ENCODE measurements at places on chromosomes 5 and 9. TPM values are rescaled to one million over a fixed set of nuclear protein-coding genes. Genes with fewer than 3 reads are reported as not detected.

GRCh38 chr5:127860291-127860690, 157.1 kb downstream of the CCDC192 start:
- DNase-seq = no peak
- H3K36me3 ChIP-seq = no peaks in the 10 kb centered on the region
- H3K27me3 ChIP-seq = no peaks in the 10 kb centered on the region
- no peak overlapping the region for H3K27ac ChIP-seq
- no peak overlapping the region for H3K4me3 ChIP-seq
- peaks cover 2% of the 10 kb centered on the region for H3K4me1 ChIP-seq

DNA sequence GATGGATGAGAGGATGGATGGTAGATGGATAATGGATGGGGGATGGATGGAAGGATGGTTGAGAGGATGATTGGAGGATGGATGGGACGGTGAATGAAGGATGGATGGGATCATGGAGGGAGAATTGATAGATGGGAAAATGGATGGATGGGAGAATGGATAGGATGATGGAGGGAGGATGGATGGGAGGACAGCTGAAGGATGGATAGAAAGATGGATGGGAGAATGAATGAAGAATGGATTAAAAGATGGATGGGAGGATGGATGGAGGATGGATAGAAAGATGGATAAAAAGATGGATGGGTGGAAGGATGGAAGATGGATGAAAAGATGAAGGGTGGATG, 218.3 kb upstream of the IER5L start:
- H3K27me3 ChIP-seq = no peaks in the 10 kb centered on the region
- no peak overlapping the region for H3K4me3 ChIP-seq
- no peak overlapping the region for H3K27ac ChIP-seq
- no peaks in the 10 kb centered on the region for H3K36me3 ChIP-seq

Gene CCNJL
- total RNA-seq = not detected

GRCh38 chr9:125341566-125341965, 79.9 kb downstream of the GAPVD1 start:
- no peak overlapping the region for H3K27ac ChIP-seq
- H3K4me3 ChIP-seq = no peak overlapping the region
- no peaks in the 10 kb centered on the region for H3K4me1 ChIP-seq
- no peak for DNase-seq

GRCh38 chr9:129906298-129906697, 71.0 kb downstream of the USP20 start:
- H3K4me1 ChIP-seq = peaks cover 28% of the 10 kb centered on the region
- H3K27me3 ChIP-seq = no peaks in the 10 kb centered on the region
- no peak overlapping the region for H3K4me3 ChIP-seq
- peak overlapping the region; percentile 42 for H3K27ac ChIP-seq
- peaks cover 74% of the 10 kb centered on the region for H3K36me3 ChIP-seq

Gene FIBCD1
- total RNA-seq = not detected

DNA sequence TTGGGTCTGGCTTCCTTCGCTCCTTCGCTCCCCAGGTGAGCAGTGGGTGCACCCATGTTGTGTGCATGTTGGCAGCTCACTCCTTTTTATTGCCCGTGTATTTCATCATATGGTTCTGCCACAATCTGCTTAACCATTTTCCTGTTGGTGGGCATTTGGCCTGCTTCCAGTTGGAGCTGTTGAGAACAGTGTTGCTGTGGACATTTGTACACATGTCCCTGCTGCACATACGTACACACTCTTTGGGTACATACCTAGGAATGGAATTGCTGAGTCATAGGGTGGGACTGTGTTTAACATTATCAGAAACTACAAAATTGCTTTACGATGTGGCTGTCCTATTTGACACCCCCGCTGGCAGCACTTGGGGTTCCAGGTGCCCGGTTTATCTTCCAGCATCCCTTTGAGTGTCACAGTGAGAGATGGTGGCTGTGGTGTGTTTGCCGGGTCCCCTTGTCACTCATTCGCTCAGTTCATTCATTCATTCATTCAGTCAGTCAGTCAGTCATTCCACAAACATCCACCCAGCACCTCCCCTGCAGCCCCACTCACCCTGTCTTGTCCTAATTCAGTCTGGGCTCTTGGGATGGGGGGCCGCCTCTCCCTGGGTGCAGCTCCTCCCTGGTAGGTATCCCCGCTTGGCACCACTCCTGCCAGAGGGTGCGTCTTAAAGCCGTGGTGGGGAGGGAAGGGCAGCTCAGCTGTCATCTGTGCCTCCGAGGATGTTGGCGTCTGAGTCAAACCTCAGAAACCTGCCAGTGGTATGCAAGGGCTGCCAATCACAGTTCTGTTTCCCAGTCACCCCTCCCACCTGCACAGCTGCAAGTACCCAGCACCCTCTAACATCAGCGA, 7.9 kb upstream of the FIBCD1 start:
- peaks cover 26% of the 10 kb centered on the region for H3K27me3 ChIP-seq
- no peaks in the 10 kb centered on the region for H3K4me1 ChIP-seq
- H3K27ac ChIP-seq = no peak overlapping the region
- H3K36me3 ChIP-seq = no peaks in the 10 kb centered on the region

GRCh38 chr5:43674536-43674935, 71.6 kb downstream of the NNT start:
- no peak overlapping the region for H3K4me3 ChIP-seq
- no peak overlapping the region for H3K27ac ChIP-seq
- H3K4me1 ChIP-seq = peaks cover 16% of the 10 kb centered on the region

- no peak overlapping the region for H3K27ac ChIP-seq
- H3K4me3 ChIP-seq = no peak overlapping the region
- peaks cover 3% of the 10 kb centered on the region for H3K4me1 ChIP-seq
- peaks cover 3% of the 10 kb centered on the region for H3K27me3 ChIP-seq
- DNase-seq = no peak
Observed at GRCh38 chr5:150809363-150809762, 30.8 kb downstream of the SMIM3 start.

- no peak overlapping the region for H3K4me3 ChIP-seq
- no peaks in the 10 kb centered on the region for H3K4me1 ChIP-seq
- no peaks in the 10 kb centered on the region for H3K36me3 ChIP-seq
- H3K27me3 ChIP-seq = no peaks in the 10 kb centered on the region
- H3K27ac ChIP-seq = no peak overlapping the region
Observed at GRCh38 chr5:99589424-99589823, 660.6 kb upstream of the CHD1 start.

DNA sequence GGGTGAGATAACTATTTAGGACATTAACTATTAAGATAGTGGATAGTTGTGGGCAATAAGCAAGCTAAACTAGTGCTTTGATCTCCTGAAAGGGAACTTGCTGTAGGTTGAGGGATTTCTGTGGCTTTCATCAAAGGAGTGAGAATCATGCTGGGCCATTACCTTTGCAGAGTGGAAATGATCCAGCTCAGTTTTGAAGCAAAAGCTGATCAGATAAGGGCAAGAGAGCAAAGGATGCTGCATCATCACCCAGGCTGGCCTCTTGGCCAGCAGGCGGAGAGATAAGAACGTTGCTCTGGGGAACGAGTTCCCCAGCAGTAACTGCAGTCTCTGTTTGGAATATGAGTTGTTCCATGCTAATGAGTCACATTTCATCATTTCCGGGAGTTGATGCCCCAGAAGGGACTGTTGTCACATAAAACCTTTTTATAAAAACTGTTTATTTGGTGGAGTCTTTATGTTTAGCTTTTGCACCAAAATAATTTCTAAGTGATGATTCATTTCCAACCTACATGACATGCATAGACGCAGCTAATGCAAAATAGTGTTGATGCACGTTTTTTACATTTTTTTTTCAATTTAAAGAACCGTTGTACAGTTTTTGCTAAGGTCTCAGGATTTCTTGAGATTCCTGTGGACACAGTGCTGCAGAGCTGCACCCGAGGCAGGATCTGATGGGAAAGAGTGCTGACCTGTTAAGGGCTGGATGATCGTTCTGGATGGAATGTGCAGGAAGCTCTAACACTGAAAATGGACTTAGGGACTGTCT, 99.3 kb downstream of the ACTBL2 start:
- H3K36me3 ChIP-seq = no peaks in the 10 kb centered on the region
- H3K4me3 ChIP-seq = peak overlapping the region; percentile 24
- H3K27me3 ChIP-seq = peaks cover 1% of the 10 kb centered on the region
- H3K27ac ChIP-seq = peak overlapping the region; percentile 42
- H3K4me1 ChIP-seq = peaks cover 11% of the 10 kb centered on the region

GRCh38 chr5:170719551-170719950, 64.0 kb upstream of the GABRP start:
- DNase-seq = no peak
- H3K27ac ChIP-seq = no peak overlapping the region
- H3K4me3 ChIP-seq = no peak overlapping the region

DNA sequence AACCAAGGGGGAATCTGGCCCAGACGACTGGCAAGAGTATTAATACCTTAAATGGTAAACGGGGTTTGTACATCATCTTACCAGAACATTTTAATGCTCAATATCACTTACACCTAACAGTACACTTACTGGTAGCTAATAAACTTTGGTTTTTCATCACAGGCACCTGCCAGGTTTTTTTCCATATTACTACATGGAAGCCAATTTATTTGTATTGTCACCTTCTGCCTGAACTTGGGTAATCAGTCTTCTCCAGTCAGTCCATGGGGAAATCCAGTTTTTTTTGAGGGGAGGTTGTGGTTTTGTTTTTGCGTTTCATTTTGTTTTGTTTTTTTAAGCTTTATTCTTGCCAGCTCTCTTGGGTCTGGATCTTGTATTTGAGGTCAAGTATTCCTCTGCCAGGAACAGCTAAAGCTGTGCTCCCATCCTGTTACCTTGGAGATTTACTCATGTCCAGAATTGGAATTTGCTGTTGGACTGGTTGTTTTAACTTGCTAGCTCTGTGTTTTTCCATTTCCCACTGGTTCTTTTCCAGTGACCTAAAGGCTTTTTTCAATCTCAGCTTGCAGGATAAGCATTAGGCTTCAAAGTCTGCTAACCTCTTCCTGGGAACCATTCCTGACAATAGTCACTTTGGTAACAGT, 11.1 kb upstream of the NADK2 start:
- H3K27me3 ChIP-seq = peaks cover 6% of the 10 kb centered on the region
- no peak overlapping the region for H3K4me3 ChIP-seq
- no peak overlapping the region for H3K27ac ChIP-seq
- H3K36me3 ChIP-seq = no peaks in the 10 kb centered on the region

DNA sequence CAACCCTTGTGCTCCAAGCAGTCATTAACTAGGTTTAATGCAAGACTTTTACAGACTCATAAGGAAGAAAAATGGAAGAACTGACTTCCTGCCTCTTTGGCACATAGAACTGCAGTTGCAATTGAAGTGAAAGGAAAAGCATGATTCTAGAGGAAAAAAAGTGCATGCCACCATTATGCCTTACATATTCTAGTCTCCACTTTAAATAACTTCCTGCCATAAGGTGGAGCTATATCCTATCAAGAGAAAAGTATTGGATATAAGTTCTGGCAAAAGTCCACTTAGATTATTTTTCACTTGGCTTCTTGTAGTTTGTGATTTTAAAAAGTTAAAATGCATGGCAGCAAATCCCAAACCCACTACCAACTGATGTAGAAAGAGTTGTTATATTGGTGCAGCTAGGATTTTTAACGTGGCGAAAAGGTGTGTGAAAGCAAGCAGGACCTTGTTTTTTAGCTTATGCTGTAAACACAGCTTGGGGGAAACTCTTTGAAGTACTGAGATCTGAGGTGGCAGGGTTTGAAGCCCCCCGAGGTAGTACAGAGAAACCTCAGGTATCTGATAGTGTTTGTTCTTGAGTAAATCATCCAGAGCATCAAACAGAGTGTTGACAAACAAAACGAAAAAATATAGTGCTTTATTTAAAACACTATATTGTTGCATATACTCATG, 117.9 kb downstream of the ANXA1 start:
- no peak overlapping the region for H3K27ac ChIP-seq
- H3K4me1 ChIP-seq = no peaks in the 10 kb centered on the region
- H3K4me3 ChIP-seq = no peak overlapping the region
- DNase-seq = no peak
- no peaks in the 10 kb centered on the region for H3K36me3 ChIP-seq

GRCh38 chr5:37197340-37198050, 51.7 kb downstream of the CPLANE1 start:
- H3K4me1 ChIP-seq = peaks cover 18% of the 10 kb centered on the region
- H3K27me3 ChIP-seq = no peaks in the 10 kb centered on the region
- no peak for DNase-seq
- H3K4me3 ChIP-seq = peak overlapping the region; percentile 2
- peaks cover 5% of the 10 kb centered on the region for H3K36me3 ChIP-seq

Gene PDE6A
- not detected for total RNA-seq

- H3K4me3 ChIP-seq = no peak overlapping the region
- H3K4me1 ChIP-seq = peaks cover 62% of the 10 kb centered on the region
- peaks cover 5% of the 10 kb centered on the region for H3K27me3 ChIP-seq
- H3K27ac ChIP-seq = no peak overlapping the region
- peaks cover 19% of the 10 kb centered on the region for H3K36me3 ChIP-seq
- no peak for DNase-seq
Observed at GRCh38 chr5:154193701-154194121, 3.2 kb downstream of the GALNT10 start.

Gene ARRDC3
- total RNA-seq = 17.9 TPM

Gene SLC6A3
- total RNA-seq = not detected

GRCh38 chr5:178580271-178580955, 9.8 kb downstream of the COL23A1 start:
- no peak overlapping the region for H3K4me3 ChIP-seq
- no peak overlapping the region for H3K27ac ChIP-seq
- H3K36me3 ChIP-seq = no peaks in the 10 kb centered on the region

DNA sequence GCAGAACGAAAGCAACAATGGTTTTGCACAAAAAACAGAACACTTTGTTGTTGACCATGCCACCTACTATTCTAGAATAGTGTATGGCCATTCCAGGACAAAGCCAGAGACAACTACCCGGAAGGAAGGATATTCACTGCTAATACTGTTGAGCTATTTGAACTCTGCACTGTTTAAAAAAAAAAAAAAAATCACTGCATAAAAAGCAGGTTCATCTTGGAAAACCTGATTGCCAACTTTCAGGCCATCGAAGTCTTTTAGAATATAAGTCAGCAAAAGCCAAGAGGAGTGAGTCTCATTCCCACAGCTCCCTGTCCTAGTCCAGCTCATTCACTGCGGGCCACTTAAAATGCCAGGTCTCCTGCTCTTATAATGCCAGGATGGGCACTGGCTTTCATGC, 4.0 kb downstream of the ENC1 start:
- H3K4me3 ChIP-seq = no peak overlapping the region
- H3K36me3 ChIP-seq = no peaks in the 10 kb centered on the region
- no peak overlapping the region for H3K27ac ChIP-seq
- peaks cover 31% of the 10 kb centered on the region for H3K27me3 ChIP-seq

GRCh38 chr9:84668196-84669012, 1.1 kb upstream of the NTRK2 start:
- H3K27ac ChIP-seq = no peak overlapping the region
- no peaks in the 10 kb centered on the region for H3K36me3 ChIP-seq
- peak; percentile 63 for DNase-seq
- peak overlapping the region; percentile 48 for H3K4me3 ChIP-seq
- peaks cover 20% of the 10 kb centered on the region for H3K4me1 ChIP-seq
- H3K27me3 ChIP-seq = peaks cover 46% of the 10 kb centered on the region

DNA sequence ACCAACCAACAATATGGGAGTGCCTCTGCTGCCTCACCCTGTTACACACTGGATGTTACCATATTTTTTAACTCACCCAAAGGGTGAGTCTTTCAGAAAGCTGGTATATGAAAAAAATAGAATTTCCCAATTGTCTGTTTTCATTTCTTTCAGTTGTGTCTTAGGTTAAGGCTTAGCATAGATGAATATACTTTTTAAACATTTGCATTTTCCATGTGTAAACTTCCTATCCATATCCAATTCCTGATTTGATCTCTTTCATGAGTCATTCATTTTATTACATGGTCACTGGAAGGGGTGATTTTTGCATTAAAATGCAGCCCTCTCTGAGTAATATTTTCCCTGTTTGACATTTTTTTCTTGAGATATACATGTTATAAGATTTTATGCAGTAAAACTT, 406.5 kb downstream of the SEMA5A start:
- DNase-seq = no peak
- H3K4me1 ChIP-seq = no peaks in the 10 kb centered on the region
- H3K4me3 ChIP-seq = no peak overlapping the region
- H3K27me3 ChIP-seq = no peaks in the 10 kb centered on the region
- no peak overlapping the region for H3K27ac ChIP-seq
- H3K36me3 ChIP-seq = peaks cover 2% of the 10 kb centered on the region
